Large intestine (tissue), 12 donors: ENCODE measurements at places on chromosomes 7 and 10.

DNA sequence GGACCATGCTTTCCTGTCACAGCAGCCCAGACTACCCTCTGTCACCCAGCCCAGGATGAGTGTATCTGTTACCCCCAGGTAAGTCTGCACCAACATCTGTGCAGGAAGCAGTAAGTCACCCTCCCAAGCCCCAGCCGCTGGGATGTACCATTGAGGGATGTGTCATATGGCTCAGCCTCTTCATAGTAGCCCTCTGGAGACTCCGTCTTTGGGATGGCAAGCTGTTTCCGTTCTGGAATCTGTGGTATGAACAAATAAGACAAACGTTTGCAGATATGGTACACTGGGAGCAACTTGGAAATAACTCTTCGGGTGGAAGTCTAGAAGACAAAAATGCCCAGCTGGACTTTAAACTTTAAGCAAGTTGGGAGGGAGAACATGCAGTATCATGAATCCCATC, 81.3 kb downstream of the AFAP1L2 start:
- no peaks in the 10 kb centered on the region for H3K36me3 ChIP-seq
- no peak for DNase-seq
- H3K27ac ChIP-seq = no peak overlapping the region
- no peaks in the 10 kb centered on the region for H3K27me3 ChIP-seq
- no peak overlapping the region for H3K4me3 ChIP-seq

- no peak overlapping the region for H3K27ac ChIP-seq
- H3K27me3 ChIP-seq = no peaks in the 10 kb centered on the region
- no peak overlapping the region for H3K4me3 ChIP-seq
- no peak for DNase-seq
- H3K4me1 ChIP-seq = no peaks in the 10 kb centered on the region
These were observed 164.2 kb downstream of the KMT2E start for GRCh38 chr7:105178177-105178576.

DNA sequence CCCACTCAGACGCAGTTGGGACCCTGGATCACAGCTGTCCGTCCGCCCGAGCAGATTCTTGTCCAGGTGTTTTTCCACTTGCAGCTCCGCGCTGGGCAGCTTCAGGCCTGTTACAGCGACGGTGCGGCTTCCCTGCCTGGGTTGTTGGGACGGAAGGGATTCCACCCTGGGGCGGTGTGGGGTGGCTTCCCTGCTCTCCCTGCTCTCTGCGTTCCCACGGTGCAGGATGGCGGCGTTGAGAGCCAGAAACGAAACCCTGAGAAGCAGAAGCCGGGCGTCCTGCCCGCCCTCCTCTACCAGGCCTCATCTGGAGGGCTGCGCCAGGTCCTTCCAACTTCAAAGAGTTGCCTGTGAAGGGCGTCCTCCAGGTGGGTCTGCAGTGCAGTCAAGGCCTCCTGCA, 194.4 kb downstream of the ADARB2 start:
- no peaks in the 10 kb centered on the region for H3K4me1 ChIP-seq
- DNase-seq = no peak
- H3K27me3 ChIP-seq = no peaks in the 10 kb centered on the region
- H3K36me3 ChIP-seq = no peaks in the 10 kb centered on the region
- H3K4me3 ChIP-seq = no peak overlapping the region
- no peak overlapping the region for H3K27ac ChIP-seq

DNA sequence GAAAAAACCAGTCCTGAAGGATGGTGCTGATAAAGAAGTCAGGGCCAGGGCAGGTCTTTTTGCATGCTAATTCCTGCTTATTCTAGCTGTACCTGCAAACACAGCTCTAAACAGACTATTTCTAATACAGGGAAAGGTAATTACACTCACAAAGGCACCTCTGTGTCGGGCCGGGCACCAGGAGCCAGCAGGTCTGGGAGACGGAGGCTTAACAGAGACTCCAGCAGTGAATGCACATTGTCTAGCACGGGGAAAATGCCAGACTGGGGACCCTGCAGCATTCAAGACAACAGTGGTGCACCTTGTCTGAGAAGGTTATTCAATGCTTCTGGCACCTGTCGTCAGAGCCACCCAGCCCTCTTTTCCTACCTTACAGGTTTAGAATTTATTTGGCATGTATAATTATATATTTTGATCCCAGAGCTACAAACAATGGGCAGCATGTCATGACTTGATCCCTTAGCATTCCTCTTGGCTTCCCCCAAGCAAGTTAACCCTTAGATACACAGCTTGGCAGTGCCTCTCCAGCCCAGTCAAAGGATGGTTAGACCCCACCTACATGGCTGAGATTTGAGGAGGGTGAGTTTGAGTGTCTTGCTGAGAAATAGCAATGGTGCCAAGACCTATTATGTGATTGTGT, 185.2 kb downstream of the SLC25A13 start:
- no peak for DNase-seq
- H3K4me3 ChIP-seq = no peak overlapping the region
- H3K36me3 ChIP-seq = peaks cover 15% of the 10 kb centered on the region

DNA sequence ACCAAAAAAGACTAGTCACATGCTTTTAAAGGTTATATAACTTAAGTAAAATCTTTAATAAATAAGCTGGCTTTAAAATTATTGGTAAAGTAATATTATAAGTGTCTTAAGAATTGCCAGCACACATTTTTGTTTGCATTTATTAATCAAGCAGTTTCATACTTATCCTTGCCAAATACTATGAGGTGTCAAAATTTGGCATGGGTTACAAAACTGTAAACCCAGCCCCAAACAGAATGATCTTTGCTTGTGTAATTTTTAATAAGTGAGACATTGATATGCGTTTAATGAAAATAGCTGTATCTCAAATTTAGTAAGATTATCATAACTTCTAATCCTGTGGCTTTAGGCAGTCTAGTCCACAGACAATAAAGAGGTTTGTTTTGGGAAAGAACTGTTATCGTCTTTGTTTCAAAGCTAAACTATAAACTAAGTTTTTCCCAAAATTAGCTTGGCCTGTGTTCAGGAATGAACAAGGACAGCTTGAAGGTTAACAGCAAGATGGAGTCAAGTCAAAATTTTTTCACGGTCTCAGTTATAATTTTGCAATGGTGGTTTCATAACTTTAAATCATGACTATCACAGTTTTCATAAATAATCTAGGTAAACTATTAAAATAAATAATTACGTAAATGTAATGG, 72.8 kb downstream of the ST8SIA6 start:
- no peak overlapping the region for H3K4me3 ChIP-seq
- DNase-seq = no peak
- no peaks in the 10 kb centered on the region for H3K27me3 ChIP-seq
- H3K4me1 ChIP-seq = no peaks in the 10 kb centered on the region
